ENCODE measurements at places on chromosomes 3 and 15.

DNA sequence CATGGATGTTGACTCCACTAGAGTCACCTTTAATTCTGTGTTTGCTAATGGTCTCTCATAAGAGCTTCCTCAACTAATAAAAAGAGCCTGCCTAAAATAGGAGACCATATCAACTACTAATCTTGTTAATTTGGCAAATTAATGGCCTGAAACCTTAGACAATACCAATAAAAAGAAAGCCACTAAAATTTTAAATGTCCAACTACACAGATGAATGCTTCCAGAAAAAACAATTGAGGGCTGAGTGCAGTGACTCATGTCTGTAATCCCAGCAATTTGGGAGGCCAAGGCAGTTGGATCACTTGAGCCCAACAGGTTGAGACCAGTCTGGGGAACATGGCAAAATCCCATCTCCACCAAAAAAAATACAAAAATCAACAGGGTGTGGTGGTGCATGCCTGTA, 230.9 kb downstream of the NSUN3 start:
- no peak for DNase-seq

DNA sequence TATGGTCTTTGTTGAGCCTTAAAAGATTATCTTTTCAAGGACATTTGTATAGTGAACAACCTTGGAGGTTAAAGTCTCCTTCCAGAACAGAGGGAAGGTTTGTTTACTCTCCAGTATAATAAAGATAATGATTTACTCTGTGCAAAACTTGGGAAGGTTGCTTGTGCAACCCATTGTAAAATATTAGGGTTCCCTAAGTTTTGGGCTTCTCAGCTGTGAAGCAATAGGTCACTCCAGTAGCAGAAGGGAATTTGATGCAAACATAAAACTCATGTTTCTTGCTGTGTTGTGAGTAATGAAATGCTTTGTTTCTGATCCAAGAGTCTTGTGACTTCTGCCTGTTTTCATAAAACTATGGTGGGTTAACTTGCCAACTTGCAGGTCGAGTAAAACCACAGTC, 177.5 kb downstream of the SUCNR1 start:
- DNase-seq: no peak

- DNase-seq: no peak
Measured at GRCh38 chr3:172951511-172951910, 189.5 kb downstream of the SPATA16 start.

GRCh38 chr3:106255870-106256248, 387.0 kb upstream of the CBLB start:
- no peak for DNase-seq

GRCh38 chr15:91480426-91480825, 373.1 kb upstream of the SLCO3A1 start:
- DNase-seq: no peak

DNA sequence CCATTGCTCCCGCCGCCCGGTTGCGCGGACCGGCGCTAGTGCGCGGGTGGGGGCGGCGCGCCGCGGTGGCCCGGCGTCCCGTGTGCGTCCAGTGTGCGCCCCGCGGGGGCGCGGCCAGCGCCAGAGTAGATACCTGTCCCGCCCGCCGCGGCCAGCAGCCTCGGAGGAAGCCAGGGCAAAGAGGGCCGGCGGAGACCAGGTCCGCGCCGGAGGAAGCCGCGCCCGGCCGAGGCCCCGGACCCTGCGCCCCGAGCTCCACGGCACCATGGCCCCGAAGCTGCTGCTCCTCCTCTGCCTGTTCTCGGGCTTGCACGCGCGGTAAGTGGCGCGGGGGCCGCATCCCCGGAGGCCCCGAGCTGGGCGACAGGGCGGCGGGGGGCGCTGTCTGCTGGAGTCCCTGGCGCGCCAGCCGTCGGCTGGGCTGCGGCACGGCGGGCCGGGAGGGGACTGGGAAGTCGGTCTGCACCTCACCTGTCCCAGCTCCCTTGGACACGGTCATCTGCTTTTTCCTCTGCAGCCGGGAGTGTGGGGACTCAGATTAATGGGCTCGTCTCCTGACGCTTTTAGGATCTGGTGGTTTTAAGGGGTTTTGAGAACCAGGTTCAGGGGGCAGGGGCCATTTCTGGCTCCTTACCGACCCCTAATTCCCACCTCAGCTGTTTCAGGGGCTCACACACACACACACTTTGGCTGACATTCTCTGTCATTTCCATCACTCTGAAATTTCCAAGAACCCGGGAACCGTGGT, 464 bp downstream of the GABRG3 start:
- no peak for DNase-seq

DNA sequence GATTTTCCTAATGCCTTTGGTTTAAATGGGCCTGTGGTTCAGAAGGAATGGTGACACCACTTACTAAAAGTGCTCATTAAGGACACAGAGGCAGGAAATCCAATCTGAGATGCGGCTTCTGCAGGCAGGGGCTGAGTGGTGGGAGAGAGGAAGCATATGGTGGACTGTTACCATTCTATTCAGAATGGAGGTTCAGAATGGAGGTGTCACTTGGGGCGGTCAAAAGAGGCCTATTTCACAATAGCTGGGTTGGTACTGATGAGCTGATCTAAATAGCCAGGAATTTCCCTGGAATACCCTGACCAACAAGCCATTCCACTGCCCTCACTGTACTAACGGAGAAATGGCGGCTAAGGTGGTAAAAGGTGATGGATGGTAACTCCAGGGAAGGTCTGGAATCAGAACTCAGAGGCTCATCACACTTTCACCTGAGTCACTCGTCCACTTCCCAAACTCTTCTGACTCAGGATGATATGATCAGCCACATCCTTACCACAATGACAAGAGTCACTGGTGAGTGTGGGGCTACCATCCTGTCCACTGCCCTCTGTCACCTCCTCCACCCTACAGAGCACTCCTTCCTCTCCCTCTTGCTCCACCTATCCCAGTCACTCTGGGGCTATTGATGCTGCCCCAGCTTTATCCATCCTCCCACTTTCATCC, 15.7 kb downstream of the RFT1 start:
- DNase-seq: no peak

- no peak for DNase-seq
Measured at GRCh38 chr3:54631516-54632325, 296.1 kb downstream of the LRTM1 start.

DNA sequence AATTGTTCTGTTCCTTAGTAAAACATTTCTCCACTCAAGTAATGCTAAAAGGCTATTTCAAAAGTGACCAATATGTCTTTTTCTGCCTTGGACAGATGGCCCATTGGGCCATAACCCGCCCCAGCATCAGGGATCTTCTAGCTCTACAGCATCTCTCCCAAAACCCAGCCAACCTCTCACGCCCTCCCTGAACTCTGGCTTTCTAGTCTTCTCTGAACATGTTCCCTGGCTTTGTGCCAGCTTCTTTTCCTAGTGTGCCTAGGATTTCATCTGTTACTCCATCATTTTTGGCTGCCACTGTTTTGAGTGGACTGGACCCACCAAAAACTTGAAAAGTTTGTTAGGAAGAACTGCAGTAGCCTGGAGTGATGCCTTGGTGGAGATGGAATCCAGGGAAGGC, 30.7 kb downstream of the TRPM1 start:
- no peak for DNase-seq

GRCh38 chr3:55426486-55426885, 60.6 kb downstream of the WNT5A start:
- no peak for DNase-seq

- no peak for DNase-seq
Measured at GRCh38 chr3:196619223-196619622, 20.3 kb upstream of the NRROS start.

GRCh38 chr15:58551084-58551763, 119.4 kb downstream of the LIPC start:
- DNase-seq: no peak

GRCh38 chr3:154195620-154196356, 74.6 kb downstream of the ARHGEF26 start:
- DNase-seq: no peak

DNA sequence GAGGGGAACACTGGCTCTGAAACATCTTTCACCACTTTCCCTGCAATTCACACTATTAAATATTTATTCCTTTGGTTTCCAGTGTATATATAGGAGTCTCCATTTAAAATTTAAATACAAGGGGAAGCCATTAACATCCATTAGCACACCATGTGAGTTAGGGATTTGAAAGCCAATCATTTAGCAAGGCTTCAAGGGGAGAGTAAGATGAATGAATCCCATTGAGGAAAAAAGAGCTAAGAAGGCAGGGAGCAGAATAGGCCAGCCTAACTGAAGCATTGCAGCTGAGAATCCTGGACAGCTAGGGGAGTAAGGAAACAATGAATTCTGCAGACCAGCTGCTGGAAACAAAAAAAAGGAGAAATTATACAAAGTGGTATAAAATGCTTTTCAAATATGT, 426.1 kb downstream of the IL5RA start:
- no peak for DNase-seq

DNA sequence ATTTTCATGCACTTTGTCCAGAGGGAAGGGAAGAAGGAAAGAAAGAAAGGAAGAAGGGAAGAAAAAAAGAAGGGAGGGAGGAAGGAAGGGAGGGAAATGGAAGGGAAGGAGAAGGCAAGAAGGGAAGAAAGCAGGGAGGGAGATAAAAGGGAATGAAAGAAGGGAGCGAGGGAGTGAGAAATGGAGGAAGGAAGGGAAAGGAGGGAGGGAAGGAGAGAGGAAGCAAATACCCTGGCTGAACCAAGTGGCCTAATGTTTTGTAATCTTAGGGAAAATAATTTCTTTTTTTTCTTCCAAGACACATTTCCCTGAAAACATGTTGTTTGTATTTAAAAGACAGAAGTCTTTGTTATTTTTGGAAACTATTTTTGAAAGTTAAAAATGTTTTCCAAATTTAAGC, 35.9 kb downstream of the DTWD1 start:
- DNase-seq: no peak

DNA sequence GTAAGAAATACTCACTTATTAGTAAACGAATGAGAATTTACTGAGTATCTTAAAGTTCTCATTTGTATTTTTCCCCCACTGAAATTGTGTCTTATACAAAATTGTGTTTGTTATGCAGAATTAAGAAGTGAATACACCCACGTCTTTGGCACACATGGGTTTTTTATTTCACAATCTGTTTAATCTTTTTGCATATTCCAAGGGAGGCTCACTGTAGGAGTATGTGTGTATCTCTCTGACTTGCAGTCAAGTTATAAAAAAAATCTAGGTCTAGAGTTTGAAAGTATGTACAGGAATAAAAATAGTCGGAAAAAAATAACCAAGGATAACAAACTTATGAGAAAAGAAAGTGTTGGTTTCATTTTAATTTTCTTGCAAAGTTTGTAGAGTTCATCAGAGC, 255.2 kb downstream of the PDCD6IP start:
- DNase-seq: no peak

GRCh38 chr3:141853081-141853601, 23.3 kb upstream of the ATP1B3 start:
- DNase-seq: no peak

GRCh38 chr3:162865466-162865865, 1368.9 kb downstream of the OTOL1 start:
- DNase-seq: no peak

DNA sequence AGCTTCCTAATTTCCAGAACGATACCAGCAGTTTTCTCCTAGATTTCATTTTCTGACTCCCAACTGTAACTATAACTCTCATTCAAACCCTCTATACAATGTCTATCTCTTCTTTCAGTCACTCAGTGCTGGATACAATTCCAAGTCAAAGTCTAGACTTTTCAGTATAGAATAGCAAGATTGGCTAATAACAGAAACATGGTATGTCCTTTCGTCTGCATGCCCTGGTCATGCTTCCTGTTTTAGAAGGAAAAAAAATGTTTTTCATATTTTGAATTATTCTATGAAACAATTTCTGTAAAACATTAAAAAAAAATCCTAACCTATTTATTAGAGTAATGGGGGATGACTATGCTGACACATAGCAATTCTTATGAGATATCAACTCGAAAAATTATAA, 180.0 kb downstream of the KCNAB1 start:
- no peak for DNase-seq

- DNase-seq: no peak
Measured at GRCh38 chr3:29353807-29354206, 72.9 kb downstream of the RBMS3 start.

DNA sequence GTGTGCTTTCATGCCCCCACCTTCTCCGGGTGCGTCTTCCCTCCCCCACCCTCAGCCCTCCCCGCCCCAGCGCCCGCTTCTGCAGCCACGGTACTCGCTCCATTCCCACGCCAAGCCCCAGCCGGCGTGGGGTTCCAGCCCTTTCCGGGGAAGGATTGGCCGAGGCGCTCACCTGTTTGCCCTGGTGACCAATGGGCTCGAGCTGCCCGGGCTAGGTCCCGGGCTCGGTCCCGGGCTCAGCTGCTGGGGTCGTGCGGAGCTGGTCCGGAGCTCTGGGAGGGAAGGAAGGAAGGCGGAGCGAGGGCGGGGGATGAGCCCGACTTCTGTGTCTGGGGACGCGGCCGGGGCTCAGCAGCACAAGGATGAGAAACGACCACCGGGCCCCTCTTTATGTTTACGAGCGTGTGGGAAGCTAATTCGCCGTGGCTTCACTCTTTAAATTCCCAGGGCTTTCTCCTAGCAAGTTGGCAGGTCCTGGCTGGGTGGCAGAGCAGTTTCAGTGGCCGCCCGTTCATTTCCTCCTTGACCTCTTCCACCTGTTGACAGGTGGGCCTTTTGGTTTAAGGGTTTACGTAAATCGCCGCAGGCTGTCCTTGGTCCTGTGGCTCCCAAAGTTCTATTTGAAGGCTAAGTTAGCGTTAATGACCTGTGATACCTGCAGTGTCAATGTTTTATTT, at the start of gene IGSF10:
TSS of gene IGSF10 (minus strand) at position 288 of the 677 bp plus-strand sequence. CDS start 2,352 bp downstream, outside the sequence.
- no peak for DNase-seq

- DNase-seq: no peak
Measured at GRCh38 chr3:139608108-139608380, 68.5 kb upstream of the RBP1 start.

- DNase-seq: no peak
Measured at GRCh38 chr3:64405211-64405835, 180.1 kb upstream of the PRICKLE2 start.

DNA sequence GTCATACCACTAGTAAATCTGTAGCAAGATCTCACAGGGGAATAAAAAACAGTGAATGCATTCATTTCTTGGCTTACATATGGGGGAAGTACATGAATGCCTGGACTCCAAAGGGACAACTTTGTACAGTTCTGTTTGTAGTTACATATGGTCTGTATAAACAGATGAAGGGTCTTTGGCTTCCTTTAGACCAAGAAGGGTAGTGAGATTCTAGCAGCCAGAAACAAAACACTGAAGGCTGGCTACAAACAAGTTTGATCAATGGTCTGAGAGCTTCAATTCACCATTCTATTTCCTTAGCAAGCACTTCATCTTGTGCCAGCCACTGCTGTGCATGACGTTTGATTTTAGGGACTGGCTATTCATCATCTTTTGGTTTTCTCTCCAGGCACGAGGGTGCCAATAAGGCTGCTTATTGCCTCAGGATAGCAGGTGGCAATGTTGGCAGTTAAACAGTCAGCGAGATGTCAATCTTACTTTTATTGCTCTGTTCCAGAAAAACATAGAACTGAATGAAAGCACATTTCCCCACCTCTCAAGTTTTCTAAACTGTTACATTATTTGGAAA, 313.7 kb upstream of the COL8A1 start:
- no peak for DNase-seq

- no peak for DNase-seq
Measured at GRCh38 chr3:134765468-134765867, 29.6 kb upstream of the EPHB1 start.
